ENCODE measurements at places on chromosomes 13 and 19.

DNA sequence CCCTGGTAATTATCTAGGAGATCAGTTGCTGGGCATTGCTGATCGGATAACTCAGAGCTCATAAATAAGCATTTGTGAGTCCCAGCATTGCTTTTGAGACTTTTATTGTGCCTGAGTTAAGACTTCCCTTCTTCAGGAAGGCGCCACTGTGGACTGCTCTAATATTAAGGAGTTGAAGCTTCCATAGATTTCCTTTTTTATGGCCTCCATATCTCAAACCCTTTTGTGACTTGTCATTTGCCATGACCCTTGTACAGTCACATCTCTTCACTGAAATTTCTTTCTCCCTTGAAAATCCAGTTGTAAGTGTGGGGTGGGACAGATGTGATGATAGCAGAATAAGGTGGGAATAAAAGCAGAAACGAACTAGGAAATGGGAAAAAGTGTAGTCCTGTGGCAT, 6.3 kb downstream of the TM9SF2 start:
- DNase-seq: no peak

- no peak for DNase-seq
These were observed 69.3 kb downstream of the NUFIP1 start for GRCh38 chr13:44920013-44920412.

DNA sequence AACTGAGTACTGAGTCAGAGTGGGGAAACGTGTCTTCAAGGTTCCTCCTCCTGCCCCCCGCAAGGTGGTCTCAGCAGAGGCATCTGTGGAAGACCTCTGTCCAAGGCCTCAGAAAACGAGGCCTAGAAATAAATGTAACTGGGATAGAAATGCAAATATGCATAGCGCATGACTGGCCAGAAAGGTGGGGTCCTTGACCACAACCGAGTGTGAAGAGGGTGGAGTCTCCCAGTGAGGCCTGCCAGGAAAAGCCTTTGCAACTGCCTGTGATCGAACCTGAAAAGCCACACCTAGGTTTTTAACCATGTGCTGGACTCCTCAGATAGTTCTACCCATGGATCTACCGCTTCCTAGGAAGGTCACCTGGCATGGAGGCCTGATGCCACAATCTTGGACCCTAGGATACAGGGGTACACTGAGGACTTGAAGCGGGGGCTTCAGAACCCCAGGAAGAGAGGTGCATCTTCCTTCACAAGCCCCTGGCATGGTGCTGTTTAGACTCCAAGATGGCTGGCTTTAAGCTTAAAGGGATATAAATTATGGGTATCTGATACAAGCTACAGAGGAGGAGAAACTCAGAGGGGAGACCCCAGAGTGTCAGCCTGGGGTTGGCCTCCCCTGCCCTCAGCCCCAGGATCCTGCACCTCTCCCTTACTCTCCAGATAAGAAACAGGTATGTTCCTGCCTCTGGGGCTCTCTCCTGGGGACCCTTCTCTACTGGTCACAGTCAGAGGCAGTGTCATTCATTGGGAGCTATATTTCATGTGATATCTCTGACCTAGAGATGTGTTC, 18.3 kb upstream of the SIGLEC6 start:
- DNase-seq: no peak

GRCh38 chr19:18161636-18162002, 8.7 kb downstream of the PIK3R2 start:
- DNase-seq: no peak

GRCh38 chr19:37635076-37636056, 19.9 kb downstream of the ZFP30 start:
- DNase-seq: no peak

- no peak for DNase-seq
These were observed 232.9 kb downstream of the FOXO1 start for GRCh38 chr13:40433577-40433976.

GRCh38 chr13:112113851-112114250, 46.9 kb downstream of the SOX1 start:
- no peak for DNase-seq

DNA sequence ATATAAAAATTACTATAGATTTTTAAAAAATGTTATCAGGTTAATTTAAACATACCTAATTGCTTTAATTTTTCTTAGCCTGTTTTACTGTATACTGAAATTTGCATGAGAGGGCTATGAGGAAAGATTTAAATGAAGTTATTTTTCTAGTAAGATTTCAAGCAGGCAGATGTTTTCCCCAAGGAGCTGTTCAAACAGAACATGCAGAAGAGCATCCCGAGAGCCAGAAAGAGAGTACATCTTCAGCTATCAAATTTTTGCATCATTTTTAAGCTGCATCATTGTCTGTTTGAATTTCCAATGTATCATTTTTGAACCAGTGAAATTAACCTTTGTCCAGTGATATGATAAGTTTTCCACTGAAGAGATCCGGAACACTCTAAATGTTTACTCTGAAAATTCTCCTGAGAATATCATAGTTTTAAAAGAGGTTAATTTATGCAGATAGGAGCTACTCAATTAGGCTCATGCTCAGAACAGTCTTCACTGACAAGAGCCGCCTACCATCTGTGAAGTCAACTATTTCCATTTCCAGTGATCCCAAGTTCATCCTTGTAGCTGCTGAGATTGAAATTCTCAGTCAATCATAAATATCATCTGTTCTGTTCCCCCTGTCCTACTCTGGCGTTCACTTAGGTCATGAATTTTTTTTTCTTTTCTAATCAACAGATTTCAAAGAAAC, 467.7 kb upstream of the NBEA start:
- no peak for DNase-seq

DNA sequence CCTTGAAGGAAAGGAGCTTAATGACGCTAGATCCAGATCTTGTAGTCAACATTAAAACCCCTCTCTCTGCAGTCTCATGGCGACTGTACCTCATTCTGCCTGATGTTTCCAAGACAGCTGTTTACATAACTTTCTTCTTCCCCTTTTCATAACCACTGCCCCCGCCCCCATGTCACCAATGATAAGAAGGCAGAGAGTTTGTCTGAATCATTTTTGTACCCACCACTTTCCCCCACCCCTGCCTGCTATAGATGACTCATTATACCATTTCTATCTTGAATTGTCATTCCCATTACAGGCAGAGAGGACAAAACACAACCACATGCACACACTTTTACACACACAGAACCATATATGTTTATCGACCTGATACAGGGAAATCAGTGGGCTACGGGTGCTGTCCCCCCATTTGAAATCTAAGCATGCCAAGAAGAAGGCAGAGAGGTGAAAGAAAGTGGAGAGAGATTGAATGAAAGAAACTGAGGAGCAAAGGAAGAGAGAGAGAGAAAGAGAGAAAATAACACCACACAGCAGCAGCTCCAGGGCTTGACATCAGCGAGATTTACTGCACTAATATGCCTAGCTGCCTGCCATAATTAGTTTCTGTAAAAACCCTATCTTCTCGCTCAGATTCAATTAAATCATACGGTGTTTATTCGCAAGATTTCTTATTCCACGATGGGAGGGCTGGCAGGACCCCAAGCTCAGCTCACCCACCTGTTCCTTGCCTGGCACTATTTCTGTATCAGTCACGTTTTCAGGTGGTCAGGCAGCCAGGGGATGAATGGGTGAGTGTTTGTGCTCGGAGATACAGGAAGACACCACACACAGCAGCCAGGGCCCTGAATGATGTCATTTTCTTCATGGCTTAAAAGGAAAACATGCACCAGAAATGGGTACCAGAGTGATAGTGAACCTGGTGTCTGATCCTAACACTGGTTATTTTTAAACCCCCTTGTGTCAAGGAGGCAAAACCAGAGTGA, 114.3 kb upstream of the SERP2 start:
- DNase-seq: no peak

DNA sequence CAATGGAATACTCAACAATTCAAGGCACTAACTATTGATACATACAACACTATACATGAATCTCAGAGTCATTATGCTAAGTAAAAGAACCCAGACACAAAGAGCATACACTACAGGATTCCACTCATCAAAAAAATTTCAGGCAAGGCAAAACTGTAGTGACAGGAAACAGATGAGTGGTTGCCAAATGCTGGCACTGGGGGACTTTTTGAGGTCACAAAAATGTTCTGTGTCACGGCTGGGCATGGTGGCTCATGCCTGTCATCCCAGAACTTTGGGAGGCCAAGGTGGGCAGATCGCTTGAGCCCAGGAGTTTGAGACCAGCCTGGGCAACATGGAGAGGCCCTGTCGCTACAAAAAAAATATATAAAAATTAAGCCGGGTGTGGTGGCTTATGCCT, 129.4 kb downstream of the KL start:
- DNase-seq: no peak

GRCh38 chr13:26619358-26619757, 61.9 kb downstream of the WASF3 start:
- no peak for DNase-seq

DNA sequence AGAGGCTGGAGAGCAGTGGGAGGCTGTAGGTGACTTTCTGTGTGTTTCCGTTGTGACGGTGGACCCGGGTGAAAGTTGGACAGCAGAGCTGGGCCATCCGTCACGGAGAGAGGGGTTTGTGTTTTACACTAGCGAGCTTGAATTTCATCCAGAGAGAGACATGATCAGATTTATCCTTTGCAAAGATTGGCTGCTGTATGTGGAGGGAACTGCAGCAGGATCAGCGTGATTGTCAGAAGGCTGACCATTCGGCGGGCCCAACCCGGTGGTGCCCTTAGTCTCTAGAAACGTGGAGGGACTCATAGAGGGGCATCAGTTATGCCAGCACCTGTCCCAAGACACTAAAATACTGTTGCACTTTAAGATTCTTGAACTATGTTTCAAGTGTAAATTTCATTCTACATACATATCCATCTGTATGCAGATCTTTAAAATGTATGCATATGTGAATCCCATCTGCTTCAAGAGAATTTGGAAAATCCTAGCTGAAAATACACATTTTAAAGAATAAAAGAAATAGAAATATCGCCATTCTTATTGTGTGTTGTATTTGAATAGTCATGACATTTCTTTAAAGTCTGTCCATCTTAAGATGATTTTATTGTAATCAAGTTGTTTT, 7.0 kb downstream of the FAM124A start:
- no peak for DNase-seq

- DNase-seq: peak; percentile 69
These were observed 8.3 kb upstream of the TLE6 start for GRCh38 chr19:2969104-2969504.

- no peak for DNase-seq
These were observed 1.5 kb downstream of the ZNF787 start for GRCh38 chr19:56119582-56119978.

DNA sequence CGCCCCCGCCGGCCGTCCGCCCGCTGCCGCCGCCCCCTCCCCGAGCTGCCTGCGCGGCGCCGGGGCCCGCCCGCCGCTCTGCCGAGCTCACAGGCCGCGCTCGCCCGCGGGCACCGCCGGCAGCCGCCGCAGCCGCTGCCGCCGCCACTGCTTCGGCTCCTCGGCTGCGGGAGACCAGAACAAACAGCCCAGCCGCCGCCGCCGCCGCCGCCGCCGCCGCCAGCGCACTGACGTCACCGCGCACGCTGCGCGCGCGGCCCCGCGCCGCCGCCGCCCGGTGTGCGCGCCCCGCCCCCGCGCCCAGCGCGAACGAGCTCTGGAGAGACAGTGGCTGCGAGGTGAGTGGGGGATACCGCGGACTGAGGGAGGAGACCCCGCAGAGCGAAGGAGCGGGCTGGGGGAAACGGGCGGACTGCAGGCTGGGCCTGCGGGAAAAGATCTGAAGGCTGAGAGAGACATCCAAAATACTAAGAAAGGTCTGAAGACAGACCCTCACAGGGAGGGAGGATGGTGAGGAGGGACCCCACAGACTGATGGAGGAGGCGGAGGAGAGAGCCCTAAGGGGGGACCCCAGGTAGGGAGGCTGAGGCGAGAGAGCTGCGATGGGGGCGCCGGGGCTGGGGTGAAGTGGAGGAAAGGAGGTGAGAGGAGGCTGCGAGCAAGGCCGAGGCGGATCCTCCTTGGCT, at the start of gene BRD4:
TSS of gene BRD4 (minus strand) at position 229 of the 686 bp plus-strand sequence. CDS start 59,440 bp downstream, outside the sequence.
- peak; percentile 2 for DNase-seq

DNA sequence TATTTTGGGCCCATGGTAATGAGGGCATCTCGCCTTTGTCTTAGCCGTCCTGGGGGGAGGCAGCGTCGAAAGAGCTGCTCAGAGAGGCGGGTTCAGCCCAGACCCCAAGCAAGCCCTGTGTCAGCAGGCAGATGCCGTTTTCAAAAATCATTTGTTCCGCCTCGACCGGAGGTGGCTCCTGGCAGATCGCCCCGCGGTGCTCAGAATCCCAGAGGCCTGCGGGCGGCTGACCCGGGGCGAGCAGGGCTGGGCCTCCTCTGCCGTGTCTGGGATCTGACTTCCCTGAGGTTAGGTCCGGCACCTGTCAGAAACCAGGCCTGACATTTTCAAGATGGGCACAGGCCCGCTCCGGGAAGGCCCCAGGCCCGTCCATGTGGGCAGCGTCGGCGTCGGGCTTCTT, 36.1 kb downstream of the CRTC1 start:
- no peak for DNase-seq

GRCh38 chr13:95341441-95341840, 40.2 kb upstream of the ABCC4 start:
- DNase-seq: no peak

DNA sequence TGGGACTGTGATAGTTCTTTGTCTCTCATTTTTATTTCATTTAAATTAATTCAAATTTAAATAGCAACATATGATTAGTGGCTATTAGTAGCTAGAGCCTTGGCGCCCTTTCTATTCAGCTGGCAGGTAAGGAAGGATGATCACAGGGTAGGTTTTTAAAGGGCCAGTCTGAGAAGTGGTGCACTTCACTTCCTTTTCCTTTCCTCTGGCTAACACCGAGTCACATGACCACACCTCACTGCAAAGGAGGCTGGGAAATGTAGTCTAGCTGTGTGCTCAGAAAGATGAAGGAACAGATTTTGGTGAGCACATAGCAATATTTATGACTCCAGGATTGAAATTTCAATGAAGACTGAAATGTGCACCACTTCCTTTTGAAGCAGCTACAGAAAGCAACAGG, 128.7 kb downstream of the TSHZ3 start:
- DNase-seq: no peak

DNA sequence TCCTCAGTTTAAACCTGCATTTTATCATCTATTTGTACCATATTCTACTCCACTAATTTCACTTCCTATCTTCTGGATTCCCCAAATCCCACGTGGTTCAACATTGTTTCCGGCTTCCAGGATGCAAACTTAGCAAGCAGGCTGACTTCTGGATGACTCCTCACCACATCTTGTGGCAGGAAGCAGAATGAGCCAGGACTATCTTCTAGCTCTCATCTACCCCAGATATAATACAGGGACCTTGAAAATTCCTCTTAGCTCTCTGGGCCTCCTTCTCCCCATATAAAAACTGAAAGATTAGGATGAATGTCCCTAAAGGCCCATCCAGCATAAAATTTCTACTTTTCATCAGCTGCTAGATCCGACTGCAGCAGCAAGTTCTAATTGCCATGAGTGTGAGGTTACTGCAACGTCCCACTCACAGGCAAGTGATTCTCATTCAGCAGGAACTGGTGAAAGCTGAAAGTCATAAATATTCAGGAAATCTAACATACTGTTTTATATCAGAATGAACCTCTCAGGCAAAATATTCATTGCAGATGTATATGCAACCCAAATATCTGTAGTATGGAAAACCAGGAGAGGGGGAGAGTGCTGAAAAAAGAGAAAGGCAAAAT, 93.4 kb downstream of the KCTD12 start:
- no peak for DNase-seq

GRCh38 chr13:92592757-92593156, 633.9 kb upstream of the GPC6 start:
- DNase-seq: no peak

- no peak for DNase-seq
These were observed 214.8 kb downstream of the LMO7 start for GRCh38 chr13:75850916-75851315.

All from NCI-H1436 treated with DMSO at 0.1 percent for 48 hours (cell line).